ENCODE measurements at places on chromosomes 12 and 14. TPM values are rescaled to one million over a fixed set of nuclear protein-coding genes. Genes with fewer than 3 reads are reported as not detected.
A peak's percentile ranks its signal among the peaks of the same experiment; 100 is the strongest.

DNA sequence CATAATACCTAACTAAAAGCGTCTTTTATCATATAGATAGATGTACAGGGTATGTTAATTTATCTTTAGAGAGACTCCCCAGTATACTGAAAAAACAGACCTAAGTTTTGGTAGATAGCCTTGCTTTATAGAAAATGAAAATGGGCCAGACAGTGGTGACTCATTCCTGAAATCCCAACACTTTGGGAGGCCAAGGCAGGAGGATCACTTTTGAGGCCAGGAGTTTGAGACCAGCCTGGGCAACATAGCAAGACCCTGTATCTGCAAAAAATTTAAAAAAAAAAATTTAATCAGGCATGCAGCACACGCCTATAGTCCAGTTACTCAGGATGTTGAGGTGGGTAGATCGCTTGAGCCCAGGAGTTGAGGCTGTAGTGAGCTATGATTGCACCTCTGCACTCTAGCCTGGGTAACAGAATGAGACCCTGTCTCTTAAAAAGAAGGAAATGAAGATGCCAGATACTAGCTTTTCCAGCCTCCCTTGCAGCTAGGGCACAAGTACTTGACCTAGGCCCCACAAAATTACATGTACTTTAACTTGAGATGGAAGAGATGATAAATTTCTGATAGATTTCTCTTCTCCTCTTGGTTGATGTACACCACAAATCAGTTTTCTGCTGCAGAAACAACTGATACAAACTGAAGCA, 17.1 kb downstream of the RAP1B start:
- H3K27me3 ChIP-seq = no peaks in the 10 kb centered on the region
- H3K4me1 ChIP-seq = peaks cover 27% of the 10 kb centered on the region
- H3K36me3 ChIP-seq = no peaks in the 10 kb centered on the region

- no peak for DNase-seq
- no peaks in the 10 kb centered on the region for H3K27me3 ChIP-seq
- H3K4me1 ChIP-seq = no peaks in the 10 kb centered on the region
Observed at GRCh38 chr12:25020621-25021243, 71.8 kb upstream of the BCAT1 start.

The TOMM20L gene
- total RNA-seq = not detected

The POTEM gene
- total RNA-seq = not detected

DNA sequence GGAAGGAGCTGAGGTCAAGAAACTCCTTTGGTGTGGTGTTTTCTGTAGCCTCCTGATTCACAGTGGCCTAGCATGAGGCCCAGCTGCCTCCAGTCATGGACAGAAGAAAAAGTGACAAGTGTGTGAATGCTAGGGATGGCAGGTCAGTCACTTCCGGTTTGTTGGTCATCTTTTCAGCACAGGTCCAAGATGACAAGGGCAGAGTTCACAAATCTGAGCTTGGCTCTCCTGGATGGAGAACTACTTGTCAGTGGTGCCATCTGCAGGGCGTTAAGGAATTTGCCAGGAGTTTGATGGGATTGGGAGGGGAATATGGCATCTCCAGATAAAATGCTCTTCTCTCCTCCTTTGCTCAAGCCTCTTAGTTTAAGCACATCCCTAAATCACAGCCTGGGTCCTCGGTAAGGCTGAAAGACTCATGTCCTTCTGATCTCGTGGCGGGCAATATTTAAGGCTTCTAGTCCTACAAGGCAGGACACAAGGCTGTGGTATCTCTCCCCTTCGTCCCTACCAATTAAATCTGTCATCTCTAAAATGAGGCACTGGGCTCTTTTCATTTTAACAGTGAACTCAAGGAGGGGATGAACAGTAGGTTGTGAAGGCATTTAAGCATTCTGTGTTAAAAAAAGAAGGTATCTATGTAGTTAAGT, 10.0 kb downstream of the TUBA1B start:
- DNase-seq = peak; percentile 56
- H3K27ac ChIP-seq = no peak overlapping the region
- no peaks in the 10 kb centered on the region for H3K27me3 ChIP-seq
- no peaks in the 10 kb centered on the region for H3K4me1 ChIP-seq

GRCh38 chr12:5768171-5768570, 176.9 kb downstream of the ANO2 start:
- DNase-seq = no peak
- no peak overlapping the region for H3K4me3 ChIP-seq
- H3K27ac ChIP-seq = no peak overlapping the region
- H3K36me3 ChIP-seq = no peaks in the 10 kb centered on the region
- no peaks in the 10 kb centered on the region for H3K27me3 ChIP-seq

- H3K27ac ChIP-seq = no peak overlapping the region
- no peak for DNase-seq
- H3K4me3 ChIP-seq = no peak overlapping the region
- no peaks in the 10 kb centered on the region for H3K4me1 ChIP-seq
Observed at GRCh38 chr14:68283378-68284123, 464.0 kb downstream of the RAD51B start.

GRCh38 chr12:90262251-90262650, 553.6 kb upstream of the ATP2B1 start:
- H3K36me3 ChIP-seq = no peaks in the 10 kb centered on the region
- no peaks in the 10 kb centered on the region for H3K4me1 ChIP-seq
- H3K27ac ChIP-seq = no peak overlapping the region
- no peak for DNase-seq

The ARMH4 gene
- total RNA-seq = 3.6 TPM

GRCh38 chr14:90816681-90817436, 629 bp upstream of the TTC7B start:
- no peak overlapping the region for H3K4me3 ChIP-seq
- H3K27ac ChIP-seq = no peak overlapping the region
- DNase-seq = no peak
- H3K36me3 ChIP-seq = no peaks in the 10 kb centered on the region
- no peaks in the 10 kb centered on the region for H3K27me3 ChIP-seq

GRCh38 chr14:24194186-24194872, 912 bp downstream of the TM9SF1 start:
- H3K27ac ChIP-seq = peak overlapping the region; percentile 96
- no peaks in the 10 kb centered on the region for H3K36me3 ChIP-seq
- H3K4me1 ChIP-seq = peaks cover 10% of the 10 kb centered on the region
- peak overlapping the region; percentile 95 for H3K4me3 ChIP-seq
- DNase-seq = no peak

The CCDC184 gene
- 2.6 TPM for total RNA-seq

GRCh38 chr14:103056322-103057027, 874 bp downstream of the CDC42BPB start:
- H3K4me3 ChIP-seq = peak overlapping the region; percentile 63
- H3K27ac ChIP-seq = peak overlapping the region; percentile 96
- DNase-seq = peak; percentile 41

DNA sequence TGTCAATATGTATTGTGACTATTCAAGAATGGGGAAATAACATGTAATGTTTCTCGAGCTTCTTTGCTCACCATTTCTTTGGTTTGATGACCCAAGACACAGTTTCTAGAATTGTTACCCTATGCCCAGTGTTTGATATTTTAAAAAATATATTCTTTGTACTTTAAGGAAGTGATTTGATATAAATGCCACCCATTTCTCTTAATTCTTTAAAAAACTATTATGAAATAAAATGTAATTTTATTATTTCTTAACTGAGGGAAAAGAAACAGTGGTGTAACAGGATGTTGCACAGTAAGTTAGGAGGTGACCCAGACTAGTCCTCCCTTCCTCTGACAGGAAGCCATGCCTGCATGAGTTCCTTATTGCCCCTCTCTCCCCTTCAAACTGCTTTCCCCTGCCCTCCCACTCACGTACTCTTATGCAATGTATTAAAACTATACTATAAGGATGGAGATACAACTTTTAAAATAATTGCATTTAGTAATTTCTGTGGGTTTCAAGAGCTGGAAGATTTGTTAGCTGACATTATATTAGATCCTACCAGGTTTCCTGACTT, 279.4 kb downstream of the TMTC2 start:
- no peaks in the 10 kb centered on the region for H3K4me1 ChIP-seq
- no peak for DNase-seq
- no peak overlapping the region for H3K27ac ChIP-seq
- no peaks in the 10 kb centered on the region for H3K27me3 ChIP-seq

All from tibial nerve (tissue), 4 donors.